H4 (cell line): ENCODE measurements at places on chromosomes 7 and 10. TPM values are rescaled to one million over a fixed set of nuclear protein-coding genes. Genes with fewer than 3 reads are reported as not detected.

DNA sequence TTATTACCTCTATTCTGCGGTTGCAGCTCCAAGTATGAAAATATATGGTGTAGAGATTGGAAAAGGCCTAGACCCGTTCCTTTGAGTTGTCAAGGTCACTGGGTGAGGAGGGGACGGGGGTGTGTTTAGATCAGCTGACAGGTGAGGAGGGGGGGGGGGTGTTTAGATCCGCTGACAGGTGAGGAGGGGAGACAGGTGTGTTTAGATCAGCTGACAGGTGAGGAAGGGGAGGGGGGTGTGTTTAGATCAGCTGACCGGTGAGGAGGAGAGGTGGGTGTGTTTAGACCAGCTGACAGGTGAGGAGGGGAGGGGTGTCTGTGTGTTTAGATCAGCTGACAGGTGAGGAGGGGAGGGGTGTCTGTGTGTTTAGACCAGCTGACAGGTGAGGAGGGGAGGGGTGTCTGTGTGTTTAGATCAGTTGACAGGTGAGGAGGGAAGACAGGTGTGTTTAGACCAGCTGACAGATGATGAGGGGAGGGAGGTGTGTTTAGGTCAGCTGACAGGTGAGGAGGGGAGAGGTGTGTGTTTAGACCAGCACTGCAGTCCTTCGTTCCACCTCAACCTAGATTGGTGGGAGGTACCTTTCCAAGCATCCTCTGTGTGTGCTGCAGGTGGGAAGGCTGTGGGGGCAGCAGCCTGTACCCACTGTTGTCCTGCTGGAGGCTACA, 655.0 kb upstream of the ADARB2 start:
- DNase-seq, result no peak

GRCh38 chr10:71757399-71757922, 15.9 kb downstream of the VSIR start:
- no peak for DNase-seq

DNA sequence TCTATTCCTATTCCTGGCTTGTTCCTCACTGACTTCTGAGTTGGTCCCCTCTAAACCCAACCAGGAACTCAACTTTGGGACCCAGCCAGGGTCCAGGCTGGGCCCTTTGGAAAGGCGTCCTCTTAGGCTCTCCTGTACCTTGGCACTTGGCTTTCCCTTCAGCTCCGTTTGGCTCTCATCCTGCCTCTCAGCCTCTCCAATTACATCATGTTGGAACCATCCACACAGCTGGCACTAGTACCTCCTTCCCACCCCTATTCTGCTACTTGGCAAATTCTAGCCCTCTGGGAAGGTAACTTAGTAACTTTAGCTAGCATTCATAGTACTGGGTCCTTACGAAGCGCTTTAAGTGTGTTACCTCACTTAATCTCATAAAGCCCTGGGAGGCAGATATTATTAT, 205.3 kb upstream of the HABP2 start:
- no peak for DNase-seq

CYP2W1 gene
- not detected in 2 replicates for total RNA-seq

SCIN gene
- 0.35 and 0.37 TPM in 2 replicates for total RNA-seq
